AG04449 (cell line): ENCODE measurements at places on chromosomes 12 and 14.

DNA sequence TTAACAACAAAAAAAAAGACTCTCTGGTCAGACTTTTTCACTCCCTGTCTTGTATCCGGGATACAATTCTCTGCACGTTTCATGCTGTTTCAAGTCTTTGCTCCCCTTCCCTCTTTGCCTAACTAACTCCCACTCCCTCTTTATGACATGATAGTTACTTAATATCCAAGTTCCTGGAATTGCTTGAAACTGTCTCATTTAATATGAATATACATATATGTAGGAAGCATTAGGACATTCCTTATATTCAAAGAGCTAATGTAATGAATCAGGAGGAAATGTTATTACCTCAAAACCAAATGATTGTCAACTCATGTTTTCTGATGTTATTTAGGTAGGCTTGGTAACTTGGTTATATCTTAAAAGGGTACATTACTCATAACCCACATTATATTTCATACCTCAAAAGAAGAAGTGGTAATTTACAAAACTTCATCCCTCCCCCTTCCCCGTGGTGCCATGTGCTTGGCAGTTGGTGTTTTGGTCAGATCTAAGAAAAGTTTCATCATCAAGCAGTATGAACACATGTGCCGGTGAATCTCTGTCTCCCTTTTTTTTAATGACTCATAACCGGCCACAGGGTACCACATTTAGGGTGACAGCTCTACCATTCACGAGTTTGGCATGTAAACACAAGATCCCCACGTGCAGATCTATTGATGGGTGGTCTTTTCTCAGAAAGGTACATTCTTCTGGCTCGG is 56.5 kb downstream of the HCAR2 start:
- peak; percentile 36 for DNase-seq

- DNase-seq, result no peak
Observed at GRCh38 chr12:87425942-87426554, 603.2 kb downstream of the C12orf50 start.

GRCh38 chr12:103085541-103085940 is 128.1 kb downstream of the ASCL1 start:
- DNase-seq, result no peak

DNA sequence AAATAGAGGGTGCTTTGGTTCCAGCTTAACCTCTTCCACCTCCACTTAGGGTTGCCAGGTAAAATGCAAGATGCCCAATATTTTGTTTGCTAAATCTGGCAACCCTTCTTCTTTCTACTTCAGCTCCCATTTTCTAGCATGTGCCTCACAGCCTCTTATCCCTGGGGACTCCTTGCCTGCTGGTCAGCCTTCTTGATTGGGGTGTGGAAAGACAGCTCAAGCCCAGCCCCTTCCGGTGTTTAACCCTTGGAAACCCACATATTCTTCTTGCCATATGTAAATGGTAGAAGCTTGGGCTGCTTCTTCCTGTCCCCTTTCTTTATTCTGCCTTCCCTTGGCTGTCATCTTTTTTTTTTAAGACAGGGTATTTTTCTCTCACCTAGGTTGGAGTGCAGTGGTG is 5.7 kb downstream of the SPIC start:
- no peak for DNase-seq

GRCh38 chr12:74626397-74626796 is 88.8 kb downstream of the ATXN7L3B start:
- no peak for DNase-seq

GRCh38 chr12:107635139-107635538 is 50.5 kb upstream of the PWP1 start:
- no peak for DNase-seq

DNA sequence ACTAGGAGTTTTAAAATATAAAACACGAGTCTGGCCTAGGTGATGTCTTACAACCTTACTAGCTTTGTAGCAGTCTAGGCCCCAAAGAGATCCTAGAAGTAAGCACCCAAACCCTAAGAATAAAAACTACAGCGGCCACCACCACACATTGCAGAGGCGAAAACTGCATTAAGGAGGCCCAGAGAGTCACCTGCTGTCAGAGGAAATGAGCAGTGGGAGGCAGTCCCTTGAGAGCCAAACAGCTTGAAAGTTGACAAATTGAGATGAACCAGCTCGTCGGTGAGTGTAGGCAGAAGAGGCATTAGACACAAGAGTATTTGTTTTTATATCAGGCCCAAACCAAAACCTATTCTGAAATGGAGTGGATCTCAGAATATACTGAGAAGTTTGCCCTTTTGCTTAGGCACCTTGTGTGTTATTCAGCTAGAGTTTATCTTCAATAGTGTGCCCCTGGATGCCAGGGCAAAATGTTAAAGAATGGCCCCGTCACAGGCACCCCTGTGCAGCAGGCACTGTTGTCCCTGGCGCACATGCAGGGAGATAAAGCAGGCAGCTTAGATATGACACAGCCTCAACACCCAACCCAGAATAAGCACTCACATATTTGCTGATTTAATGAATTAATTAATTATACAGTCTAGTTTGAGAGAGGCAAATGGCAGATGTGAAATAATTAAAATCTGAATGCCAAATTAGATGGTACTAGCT is 56.7 kb downstream of the TTC7B start:
- DNase-seq, result no peak

DNA sequence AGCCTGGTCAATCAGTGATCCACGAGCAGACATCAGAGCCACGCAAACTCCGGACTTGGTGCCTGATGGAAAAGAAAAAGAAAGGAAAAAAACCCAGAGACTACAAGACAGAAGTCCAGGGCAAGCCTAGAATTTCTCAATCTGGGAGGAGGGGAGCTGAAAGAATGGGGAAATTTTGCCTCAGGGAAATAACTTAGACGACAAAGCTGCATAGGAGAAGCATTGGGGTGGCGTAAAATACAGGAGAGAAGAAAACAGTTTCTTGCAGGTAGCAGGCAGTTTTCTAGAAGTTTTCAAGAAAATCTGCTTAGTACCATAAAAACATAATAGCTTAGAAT is 2.6 kb upstream of the SLC11A2 start:
- no peak for DNase-seq

DNA sequence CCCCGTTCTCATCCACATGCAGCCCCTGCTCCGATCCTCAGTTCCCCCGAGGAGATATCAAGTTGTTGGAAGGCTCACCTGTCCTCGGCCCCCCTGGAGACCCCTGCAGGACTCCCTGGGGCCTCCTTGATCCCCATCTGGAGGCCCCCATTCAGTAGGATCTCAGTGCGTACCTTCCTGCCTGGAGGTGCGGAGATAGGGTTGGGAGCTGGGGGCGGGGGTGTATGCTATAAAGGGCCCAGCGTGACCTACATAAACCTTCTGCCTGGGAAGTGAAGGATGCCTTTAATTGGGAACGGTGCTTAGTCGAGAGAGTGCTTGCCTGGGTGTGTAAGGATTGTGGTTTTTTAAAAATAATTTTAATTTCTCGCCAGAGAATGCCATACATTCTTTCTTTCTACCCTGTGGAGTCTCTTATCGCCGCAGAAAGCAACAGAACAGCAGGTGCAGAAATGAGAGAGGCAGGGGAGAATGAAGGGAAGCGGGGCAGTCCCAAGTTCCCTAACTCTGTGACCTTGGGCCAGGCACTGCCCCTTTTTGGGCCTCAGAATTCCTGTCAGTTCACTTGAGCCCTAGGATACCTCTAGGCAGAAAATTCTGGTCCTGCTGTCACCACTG is 153.7 kb downstream of the TSPAN9 start:
- DNase-seq, result no peak
